ENCODE measurements at places on chromosomes 1 and 21.
A peak's percentile ranks its signal among the peaks of the same experiment; 100 is the strongest.

- DNase-seq: no peak
Observed at GRCh38 chr1:214557952-214558735, 6.7 kb upstream of the PTPN14 start.

- no peak for DNase-seq
Observed at GRCh38 chr1:15723631-15724246, 12.3 kb upstream of the SLC25A34 start.

DNA sequence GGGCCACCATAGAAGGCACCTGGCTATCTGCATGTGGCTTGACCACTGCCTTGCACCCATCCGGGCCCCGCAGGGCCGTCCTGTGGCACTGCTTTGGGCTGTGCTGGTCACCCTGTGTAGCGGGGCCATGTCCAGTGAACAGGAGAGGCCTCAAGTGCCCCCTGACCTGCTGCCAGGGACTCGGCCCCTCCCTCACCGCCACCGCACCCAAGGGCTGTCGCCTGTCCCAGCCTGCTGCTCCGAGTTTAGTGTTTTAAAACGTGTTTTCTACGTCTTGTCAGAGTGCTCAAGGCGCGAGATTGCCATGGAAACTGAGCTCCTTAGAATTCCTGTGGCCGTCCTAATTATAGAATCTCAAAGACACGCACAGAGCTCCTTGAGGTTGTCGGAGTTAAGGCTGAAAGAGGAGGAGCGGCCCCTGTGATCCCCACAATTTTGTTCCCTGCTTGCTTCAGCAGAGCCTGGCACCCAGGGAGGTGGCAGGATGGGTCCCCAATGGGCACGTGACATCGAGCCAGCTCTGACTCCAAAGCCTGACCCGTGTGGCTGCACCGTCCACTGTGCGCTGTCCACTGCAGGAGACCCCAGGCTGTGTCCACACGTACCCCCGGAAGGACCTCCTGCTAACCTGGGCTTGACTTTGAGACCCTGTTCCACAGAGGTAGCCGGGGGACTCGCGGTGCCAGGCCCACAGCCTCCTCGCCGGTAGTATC lies 66.2 kb downstream of the FAAP20 start:
- no peak for DNase-seq

DNA sequence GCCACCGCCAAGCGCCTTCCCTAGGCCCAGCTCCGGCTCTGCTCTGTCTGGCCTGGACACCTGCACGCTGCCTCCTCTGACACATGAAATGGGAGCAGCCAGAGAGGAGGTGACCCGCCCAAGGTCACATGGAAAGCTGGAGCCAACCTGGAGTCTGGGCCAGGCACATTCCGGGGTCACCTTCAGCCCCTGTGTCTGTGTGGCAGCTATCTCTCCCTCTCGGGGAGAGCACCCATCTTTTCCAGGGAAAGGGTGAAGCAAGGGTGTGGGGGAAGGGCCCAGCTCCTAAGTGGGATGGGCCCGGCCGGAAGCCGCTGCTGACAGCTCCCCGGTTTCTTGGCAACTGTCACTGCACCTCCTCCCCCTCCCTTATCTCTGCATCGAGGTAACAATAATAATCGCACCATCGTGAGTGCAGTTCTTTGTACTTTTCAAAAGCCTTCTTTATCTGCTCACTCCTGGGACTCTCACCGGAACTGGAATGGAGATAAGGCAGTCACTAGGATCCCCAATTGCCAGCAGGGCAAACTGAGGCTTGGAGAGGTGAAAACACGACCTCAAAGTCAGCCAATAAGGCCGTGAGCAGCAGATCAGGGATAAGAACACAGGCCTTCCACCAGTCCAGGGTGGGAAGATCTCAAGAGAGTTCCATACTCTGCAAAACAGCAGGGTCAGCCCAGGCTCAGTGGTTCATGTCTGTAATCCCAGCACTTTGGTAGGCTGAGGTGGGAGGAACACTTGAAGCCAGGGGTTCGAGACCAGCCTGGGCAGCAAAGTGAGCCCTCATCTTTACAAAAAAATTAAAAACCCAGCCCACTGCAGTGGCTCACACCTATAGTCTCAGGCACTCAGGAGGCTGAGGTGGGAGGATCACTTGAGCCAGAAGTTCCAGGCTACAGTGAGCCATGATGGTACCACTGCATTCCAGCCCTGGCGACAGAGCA lies 36.9 kb downstream of the RAP1GAP start:
- DNase-seq: no peak

- peak; percentile 63 for DNase-seq
Observed at GRCh38 chr1:45884700-45885099, 81.3 kb downstream of the MAST2 start.

DNA sequence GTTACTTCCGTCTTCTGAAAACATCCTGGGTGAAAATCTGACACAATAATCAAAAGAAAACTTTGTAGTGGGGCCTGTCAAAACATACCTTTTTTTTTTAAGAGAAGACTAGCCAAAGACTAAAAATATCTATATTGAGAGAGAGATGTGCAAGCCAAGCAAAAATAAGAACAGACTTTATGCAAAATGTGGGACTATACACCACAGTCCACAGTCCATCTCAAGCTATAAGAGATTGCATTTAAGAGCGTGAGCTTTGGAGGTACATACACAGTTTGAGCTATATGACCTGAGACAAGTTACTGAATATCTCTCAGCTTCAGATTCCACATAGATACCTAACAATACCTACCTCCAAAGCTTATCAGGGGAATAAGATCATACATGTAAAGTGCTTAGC lies 64.9 kb upstream of the DYNLT5 start:
- no peak for DNase-seq

- no peak for DNase-seq
Observed at GRCh38 chr1:33349081-33349759, 28.3 kb upstream of the A3GALT2 start.

DNA sequence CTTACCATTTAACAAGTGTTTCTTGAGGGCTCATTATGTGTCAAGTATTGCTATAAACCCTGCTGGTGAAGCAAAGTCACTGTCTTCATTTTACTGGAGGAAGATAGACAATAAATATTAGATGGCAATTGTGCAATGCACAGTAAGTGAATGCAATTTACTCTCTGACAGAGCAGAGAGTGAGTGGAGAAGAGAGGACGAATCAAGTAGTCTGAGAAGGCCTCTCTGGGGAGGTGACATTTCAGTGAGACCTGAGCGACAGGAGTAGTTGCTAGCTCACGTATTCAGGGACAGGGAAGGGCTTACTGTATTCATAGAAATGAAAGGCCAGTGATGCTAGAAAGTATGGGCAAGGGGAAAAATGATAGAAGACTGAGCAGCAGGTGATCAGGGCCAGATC lies 1.2 kb upstream of the NMNAT2 start:
- DNase-seq: no peak

DNA sequence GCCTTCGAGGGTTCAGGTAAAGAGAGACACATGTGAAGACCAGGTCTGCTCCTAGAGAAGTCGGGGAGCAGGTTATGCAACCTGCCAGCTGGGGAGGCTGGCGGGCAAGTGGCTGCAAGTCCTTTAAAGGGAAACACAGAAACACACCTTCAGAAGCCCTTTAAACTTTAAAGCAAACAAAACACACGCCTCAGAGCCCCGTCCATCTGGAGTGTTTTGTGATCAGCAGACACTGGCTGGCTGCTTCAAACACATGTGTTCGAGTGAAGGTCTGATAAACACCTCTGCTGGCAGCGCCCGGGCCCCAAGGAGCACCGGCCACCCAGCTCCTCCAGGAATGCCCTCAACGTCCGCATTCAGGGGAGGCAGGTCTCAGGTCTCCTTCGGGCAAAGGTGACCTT lies 15.2 kb downstream of the RIPK4 start:
- peak; percentile 52 for DNase-seq

- no peak for DNase-seq
Observed at GRCh38 chr1:192401825-192402224, 85.0 kb downstream of the RGS21 start.

- no peak for DNase-seq
Observed at GRCh38 chr21:28066596-28067387, 925.9 kb downstream of the LTN1 start.

DNA sequence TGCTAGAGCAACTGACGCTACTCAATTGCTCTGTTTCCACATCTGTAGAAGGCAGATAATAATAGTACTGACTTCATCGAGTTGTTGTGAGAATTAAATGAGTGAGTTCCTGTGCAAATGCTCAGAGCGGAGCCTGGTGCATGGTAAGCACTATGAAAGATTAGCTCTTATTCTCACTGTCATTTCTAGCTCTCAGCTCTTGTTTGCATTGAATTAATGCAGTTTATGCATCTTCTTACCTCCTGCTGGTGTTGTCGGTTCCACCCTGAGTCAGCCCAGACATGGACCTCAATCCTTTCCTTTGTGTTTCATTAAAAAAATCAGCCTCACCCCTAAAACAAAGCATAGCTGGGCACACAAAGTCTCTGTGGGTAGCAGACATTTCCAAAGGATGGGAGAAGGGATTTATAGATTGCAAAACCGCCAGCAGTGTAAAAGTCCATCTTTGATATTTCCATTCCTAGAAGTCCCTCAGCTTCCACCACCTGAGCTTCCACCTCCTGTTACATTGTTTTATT lies 254.4 kb upstream of the CSF3R start:
- no peak for DNase-seq

DNA sequence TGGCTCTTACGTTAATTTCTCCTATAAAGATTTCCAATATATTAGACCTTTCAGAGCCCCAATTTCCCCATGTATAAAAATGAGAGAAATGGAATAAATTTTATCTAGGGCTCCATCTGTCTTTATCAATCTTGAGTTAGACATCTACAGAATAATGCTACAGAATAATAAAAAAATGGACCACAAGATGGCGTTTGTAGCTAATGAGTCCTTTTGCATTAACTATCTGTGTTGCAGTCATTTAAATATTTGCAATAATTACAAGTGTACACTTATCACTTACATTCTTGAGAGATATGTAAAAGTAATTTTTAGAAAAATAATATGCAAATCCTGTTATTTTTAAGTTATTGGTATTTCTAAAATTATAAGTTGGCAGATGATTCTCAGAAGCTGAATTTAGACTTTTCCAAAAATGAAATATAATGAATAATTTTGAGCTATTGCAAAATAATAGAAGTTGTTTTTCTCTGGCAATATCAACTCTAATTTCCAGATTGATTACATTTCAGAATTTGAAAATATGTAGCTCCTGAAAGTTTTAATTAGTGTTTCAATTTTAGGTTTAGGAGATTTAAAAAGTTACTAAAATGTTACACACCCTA lies 87.7 kb downstream of the SNX7 start:
- DNase-seq: no peak

DNA sequence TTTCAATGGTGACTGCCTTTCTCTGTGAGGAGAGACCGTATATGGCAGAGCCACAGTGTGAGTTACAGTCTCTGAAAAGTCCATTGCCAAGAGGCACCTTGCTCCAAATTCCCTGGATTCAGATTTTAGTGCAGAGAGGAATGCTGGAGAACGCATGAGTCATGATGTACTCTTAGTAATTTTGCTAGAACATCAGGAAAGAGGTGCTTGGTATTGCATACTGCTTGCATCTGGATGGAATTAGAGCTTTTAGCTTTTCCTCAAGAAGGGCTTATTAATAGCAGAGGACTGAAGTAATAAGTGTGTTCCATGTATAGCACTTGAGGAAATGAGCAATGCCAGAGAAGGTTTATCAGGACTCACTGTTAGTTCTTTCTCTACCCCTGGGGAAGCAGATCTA lies 40.5 kb upstream of the AKT3 start:
- no peak for DNase-seq

DNA sequence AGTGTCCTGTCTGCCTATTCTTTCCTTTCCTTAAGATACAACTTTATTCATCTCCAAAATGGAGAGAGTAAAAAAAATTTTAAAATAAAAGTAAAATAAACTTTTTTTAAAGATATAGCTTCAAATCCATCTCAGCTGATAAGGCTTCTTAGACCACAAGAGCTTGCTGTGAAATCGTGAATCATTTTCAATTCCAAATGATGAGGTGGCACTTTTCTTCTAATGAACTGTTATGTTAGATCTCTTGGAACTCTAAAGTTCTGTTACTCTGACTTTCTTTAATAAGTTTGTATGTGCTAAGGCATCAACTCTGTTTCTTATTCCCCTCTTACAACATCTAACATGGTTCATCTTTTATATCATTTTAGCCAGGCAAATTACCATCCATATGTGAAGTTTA lies 4.5 kb downstream of the SH3GLB1 start:
- DNase-seq: no peak

- DNase-seq: no peak
Observed at GRCh38 chr1:15507278-15507677, 16.7 kb downstream of the CASP9 start.

GRCh38 chr1:30505853-30506252 lies 217.5 kb downstream of the MATN1 start:
- DNase-seq: no peak

- DNase-seq: no peak
Observed at GRCh38 chr1:99003581-99004253, 944 bp downstream of the PLPPR5 start.

DNA sequence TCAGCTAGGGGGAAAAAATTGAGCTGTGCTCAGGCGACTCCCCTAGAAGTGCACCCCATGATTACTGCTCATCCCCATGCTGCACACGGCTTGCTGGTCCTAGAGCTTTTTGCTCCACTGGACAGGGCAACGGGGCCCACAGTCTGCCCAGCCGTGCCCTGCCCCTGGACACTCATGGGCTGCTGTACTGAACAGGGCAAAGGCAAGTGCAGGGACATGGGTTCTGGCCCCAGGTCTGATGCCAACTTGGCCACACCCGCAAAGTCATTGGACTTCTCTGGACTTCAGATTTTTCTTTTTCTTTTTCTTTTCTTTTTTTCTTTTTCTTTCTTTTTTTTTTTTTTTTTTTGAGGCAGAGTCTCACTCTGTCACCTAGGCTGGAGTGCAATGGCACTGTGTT lies 42.9 kb upstream of the TARBP1 start:
- DNase-seq: no peak

- DNase-seq: no peak
Observed at GRCh38 chr1:64743954-64744491, 852 bp upstream of the RAVER2 start.

DNA sequence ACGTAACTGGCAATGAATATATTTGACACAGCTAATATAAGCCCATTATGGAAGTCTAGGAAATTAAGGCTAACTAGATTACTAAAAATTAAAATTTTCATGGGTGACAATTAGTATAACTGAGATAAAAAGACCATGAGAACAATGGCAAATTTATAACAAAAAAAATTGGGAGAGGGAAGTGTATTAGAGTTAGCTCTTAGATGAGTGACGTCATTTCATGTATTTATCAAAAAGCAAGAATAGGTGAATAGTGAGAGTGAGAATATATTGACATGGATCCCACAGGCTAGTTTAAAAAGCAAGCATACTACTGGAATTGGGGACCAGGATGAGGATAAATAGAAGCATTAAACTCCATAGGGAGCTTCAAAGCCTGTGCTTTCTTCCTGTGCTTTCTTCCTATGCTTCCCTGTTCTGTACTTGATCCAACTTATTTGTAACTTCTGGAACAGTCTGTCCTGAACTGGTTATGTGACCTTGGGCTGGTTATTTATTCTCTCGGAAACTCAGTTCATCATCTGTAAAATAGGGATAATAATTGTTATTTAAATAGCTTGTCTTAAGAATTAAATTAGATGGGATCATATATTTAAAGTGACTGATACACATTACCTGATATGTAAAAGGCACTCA lies 9.1 kb downstream of the BCL9 start:
- no peak for DNase-seq

DNA sequence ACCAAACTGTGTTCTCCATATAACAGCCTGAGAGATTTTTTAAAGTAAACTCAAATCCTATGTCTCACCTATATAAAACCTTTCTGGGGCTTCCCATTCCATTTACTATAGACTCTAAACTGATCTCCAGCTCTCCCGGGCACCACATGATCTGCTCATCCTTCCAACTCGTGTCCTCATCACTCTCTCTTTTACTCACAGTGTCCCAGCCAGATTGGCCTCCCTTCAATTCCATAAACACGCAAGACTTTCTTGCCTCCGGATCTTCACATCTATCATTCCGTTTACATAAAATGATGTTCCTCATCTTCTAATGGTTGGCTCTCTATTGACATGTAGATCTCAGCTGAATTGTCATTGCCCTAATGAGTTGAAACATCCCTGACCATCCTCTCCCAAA lies 59.4 kb downstream of the ZNF697 start:
- no peak for DNase-seq

All from LNCaP clone FGC (cell line).